ENCODE measurements at places on chromosomes 1 and 21. TPM values are rescaled to one million over a fixed set of nuclear protein-coding genes. Genes with fewer than 3 reads are reported as not detected.

The KANK4 gene
- total RNA-seq: 8.4 TPM

The GPR61 gene
- 0.52 TPM for total RNA-seq

The SDHB gene
- 163 TPM for total RNA-seq

The SH2D2A gene
- total RNA-seq: not detected

The KRTAP10-8 gene
- total RNA-seq: not detected

The HOOK1 gene
- 1.0 TPM for total RNA-seq

The PIP5K1A gene
- total RNA-seq: 51.7 TPM

The XCL1 gene
- total RNA-seq: not detected

The ZNF695 gene
- total RNA-seq: 0.52 TPM

The REN gene
- not detected for total RNA-seq

The SPAG17 gene
- total RNA-seq: 0.52 TPM

The C1orf115 gene
- total RNA-seq: 9.4 TPM

The RAP1GAP gene
- 1.0 TPM for total RNA-seq

The PSEN2 gene
- 173 TPM for total RNA-seq

The GLMN gene
- 13.0 TPM for total RNA-seq

The MX2 gene
- total RNA-seq: 6.8 TPM

The ZFP69B gene
- under 0.01 TPM for total RNA-seq

The CHIT1 gene
- total RNA-seq: under 0.01 TPM

The LEFTY1 gene
- total RNA-seq: 0.52 TPM

The SERBP1 gene
- total RNA-seq: 187 TPM

The TFF2 gene
- not detected for total RNA-seq

The KCNE2 gene
- total RNA-seq: 1.6 TPM

The C1orf226 gene
- 0.52 TPM for total RNA-seq

The RAB42 gene
- total RNA-seq: 5.7 TPM

The CYP4A11 gene
- under 0.01 TPM for total RNA-seq

The SERTAD4 gene
- 1.6 TPM for total RNA-seq

The RCSD1 gene
- total RNA-seq: 45.9 TPM

The RGS18 gene
- 0.52 TPM for total RNA-seq

The AMY2A gene
- not detected for total RNA-seq

The ANGPTL1 gene
- total RNA-seq: 47.5 TPM

The PTGFRN gene
- total RNA-seq: 105 TPM

The MLLT11 gene
- 2.1 TPM for total RNA-seq

The ESRRG gene
- 25.1 TPM for total RNA-seq

The S100A9 gene
- 218 TPM for total RNA-seq

The NFASC gene
- total RNA-seq: 1.6 TPM

The RGS8 gene
- total RNA-seq: not detected

The OBSCN gene
- total RNA-seq: 460 TPM

The UBR4 gene
- 73.6 TPM for total RNA-seq

The PTPRU gene
- 27.1 TPM for total RNA-seq

The WDR64 gene
- not detected for total RNA-seq

The TTC34 gene
- under 0.01 TPM for total RNA-seq

The IGSF3 gene
- total RNA-seq: 28.7 TPM

The PM20D1 gene
- not detected for total RNA-seq

The PAX7 gene
- total RNA-seq: 13.0 TPM

The PDE9A gene
- 1.6 TPM for total RNA-seq

The C1orf50 gene
- total RNA-seq: 5.7 TPM
